Fibroblast of skin of right quadriceps (primary cell): ENCODE measurements at places on chromosomes 11 and 22.
A peak's percentile ranks its signal among the peaks of the same experiment; 100 is the strongest.

DNA sequence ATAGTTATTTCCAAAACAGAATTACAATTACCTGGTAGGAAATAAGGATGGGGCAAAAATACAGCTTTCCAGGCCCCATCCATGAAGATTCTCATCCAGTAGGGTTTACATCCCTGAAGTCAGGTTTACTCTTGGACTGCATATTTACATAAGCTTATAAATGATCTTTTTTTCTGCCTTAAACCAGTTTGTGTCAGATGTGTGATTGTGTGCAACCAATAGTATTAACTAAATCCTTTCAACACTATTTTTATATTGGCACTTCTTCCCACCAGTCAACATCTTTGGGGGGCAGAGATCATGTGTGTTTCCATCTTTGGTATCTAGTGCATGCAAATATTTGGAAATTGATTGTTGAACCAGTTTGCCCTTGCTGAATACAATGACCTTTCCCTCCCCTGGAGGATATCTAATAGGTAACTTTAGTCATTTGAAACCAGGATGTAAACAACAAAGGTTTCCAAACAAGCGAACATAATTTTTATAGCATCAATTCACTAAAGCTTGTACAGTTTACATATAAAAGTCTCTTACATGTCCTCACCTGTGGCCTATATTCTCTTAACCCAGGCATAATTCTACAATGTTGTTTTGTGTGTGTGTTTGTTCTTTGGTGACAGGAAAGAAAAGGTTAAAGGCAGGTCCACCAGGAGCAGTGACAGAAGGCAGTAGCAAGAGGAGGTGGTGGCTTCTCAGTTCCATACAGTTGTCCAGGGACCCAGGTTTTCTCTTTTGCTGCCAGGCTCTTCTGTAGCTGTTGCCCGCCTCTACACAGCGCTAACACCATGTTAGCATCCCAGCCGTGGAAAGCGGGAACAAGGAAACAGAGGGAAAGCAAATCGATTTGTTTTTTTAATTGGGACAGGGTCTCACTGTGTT is 1.7 kb upstream of the ME3 start:
- DNase-seq, result no peak

GRCh38 chr22:41816241-41816640 is 15.8 kb downstream of the CCDC134 start:
- no peak for DNase-seq

DNA sequence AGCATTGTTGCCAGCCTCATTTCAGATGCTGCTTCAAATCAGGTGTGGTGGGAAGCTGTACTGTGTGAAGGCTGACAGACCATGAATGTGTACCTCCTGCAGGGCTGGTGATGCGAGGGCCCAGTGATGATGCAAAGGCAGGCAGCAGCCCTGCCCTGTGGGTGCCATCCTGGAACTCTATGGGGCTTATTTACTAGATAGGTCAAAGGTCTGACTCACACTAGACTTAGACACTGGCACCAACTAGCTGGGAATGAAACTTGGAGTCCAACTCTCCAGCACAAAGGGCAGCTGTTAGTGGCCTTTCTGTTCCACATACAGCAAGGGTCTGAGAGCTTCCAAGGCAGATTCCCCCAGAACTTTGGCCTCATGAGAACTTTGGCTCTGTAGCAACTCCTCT is 138.4 kb downstream of the TTC17 start:
- no peak for DNase-seq

GRCh38 chr22:34973016-34973415 is 92.9 kb upstream of the ISX start:
- no peak for DNase-seq

DNA sequence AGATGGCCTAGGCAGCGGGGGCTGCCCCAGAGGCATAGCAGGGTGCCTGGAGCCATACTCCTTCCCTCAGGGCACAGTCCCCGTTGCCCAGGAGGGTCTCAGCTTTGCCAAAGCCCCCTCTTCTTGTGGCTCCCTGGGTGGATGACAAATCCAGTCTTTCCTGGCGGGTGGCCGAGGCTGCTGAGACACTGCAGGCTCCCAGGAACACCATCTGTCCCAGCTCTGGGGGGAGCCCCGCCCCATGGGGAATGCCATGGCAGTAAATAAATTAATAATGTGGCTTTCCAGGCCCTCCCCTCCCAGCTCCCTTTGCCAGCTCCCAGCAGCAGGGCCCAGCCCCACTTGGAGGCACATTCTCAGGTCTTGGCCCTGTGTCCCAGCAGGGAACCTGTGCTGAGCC is 45.0 kb downstream of the PDE2A start:
- DNase-seq, result no peak

- DNase-seq, result peak; percentile 97
Observed at GRCh38 chr11:122140500-122140899, 24.5 kb upstream of the BLID start.

GRCh38 chr11:3165152-3165705 is at the start of gene OSBPL5:
Gene OSBPL5 (minus strand): TSS chr11:3165310. CDS start chr11:3129148, 36,162 bp downstream.
- DNase-seq, result peak; percentile 72

DNA sequence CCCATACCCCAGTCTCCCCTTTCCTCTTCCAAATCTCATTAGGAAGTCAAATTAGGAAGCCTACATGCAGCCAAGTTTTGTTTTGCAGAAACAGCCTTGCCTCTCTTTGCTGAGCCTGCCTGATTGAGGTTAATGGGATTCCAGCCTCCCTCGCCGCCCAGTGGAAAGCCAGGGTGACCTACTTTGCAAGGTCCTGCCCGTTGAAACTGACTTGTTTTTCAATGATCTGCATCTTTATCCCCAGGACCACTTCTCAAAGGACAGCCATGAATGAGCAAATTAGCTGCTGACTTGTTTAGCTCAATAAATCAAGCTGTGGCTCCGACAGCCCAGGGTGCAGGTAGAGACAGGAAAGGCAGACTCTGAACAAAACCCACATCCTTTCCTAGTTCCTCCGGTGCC is 110.4 kb downstream of the RRAS2 start:
- no peak for DNase-seq

DNA sequence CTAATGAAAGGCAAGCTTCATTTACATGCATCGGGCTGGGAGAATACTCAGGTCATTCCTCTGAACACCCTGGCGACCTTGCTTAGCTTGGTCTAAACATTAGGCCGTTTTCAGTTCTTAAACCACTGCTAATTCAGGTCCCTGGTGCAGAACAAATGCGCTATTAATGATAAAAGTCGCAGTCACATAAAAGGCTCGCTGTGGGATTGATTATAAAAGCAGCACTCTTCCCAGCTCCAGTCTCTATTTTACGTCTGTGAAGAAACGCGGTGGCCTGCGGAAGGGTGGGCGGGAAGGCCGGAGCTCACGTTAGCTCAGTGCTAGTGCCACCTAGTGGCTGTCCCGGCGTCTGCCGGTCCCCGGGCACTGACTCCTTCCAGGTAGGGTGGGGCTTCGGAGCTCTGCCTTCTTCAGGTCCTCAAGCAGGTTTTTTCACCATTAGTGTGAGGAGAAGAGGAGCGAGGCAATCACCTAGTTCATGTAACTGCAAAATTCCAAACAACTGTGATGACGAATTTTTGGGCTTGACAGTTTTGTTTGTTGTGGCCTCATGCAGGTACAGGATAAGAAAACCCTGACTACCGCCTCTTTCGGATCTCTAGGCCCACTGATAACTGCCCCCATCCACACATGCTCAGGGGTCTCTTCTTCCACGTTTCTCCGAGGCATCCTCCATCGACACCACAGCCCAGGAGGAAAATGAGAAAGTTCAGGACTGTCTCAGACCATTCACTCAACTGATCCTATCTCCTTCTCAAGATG is 66.5 kb upstream of the CLMP start:
- peak; percentile 71 for DNase-seq

- no peak for DNase-seq
Observed at GRCh38 chr11:4610258-4610935, 2.4 kb upstream of the TRIM68 start.

GRCh38 chr11:83951521-83951920 is 665.4 kb upstream of the CCDC90B start:
- DNase-seq, result peak; percentile 15

DNA sequence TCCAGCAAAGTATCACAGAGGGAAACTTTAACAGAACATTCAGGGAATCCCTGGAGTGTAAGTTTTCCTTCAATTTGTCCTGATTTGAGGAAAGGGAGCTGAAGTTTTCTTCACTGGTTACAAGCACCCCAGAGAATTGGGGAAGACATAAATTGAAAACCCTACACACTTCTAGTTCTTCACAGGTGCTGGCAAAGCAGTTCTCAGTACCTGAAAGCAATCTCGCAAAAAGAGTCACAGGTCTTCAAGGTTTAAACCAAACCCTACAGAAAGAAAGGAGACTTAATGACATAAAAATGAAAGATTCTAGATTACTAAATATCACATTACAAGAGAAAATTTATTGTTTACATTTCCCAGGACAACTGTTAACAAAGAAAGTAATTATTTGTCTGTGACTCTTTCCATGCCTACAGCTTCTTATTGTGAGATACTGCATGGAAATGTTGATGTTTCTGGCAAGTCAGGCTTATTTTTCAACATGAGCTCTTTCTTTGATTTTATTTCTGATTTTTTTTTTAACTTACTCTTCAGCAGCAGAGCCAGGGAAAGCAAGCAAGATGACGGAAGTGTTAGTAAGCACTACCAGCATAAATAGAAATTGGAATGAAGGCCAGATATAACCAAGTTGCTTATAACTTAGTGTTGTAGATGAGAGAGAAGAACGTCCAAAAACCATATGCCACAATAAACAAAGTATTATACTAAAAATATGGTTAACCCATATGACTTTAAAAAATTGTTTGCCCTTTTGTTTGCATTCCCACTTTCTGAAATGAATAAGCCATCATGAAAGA is 44.1 kb downstream of the FANCF start:
- DNase-seq, result no peak

DNA sequence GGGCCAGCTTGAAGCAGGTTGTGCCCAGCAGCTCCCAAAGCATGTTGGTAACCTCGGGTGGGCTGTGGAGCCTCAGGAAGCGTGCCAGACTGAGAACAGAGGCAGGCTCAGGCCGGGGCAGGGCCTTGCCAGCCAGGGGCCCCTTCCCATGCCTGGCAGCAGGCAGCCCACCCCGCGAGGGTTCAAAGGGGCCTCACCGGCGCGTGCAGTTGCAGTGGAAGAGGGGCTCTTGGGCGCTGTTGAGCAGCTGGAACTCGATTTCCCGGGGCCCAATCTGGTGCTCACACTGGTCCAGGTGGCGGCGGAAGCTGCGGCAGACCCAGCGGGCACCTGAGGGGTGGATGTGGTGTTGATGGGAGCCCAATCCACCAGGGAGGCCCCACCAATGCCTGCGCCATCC is 3.6 kb downstream of the PLA2G3 start:
- no peak for DNase-seq

- no peak for DNase-seq
Observed at GRCh38 chr11:68826726-68827125, 15.0 kb downstream of the CPT1A start.

GRCh38 chr11:12698048-12698447 is 23.8 kb downstream of the TEAD1 start:
- DNase-seq, result no peak

- no peak for DNase-seq
Observed at GRCh38 chr11:47509077-47509536, 43.8 kb downstream of the CELF1 start.

GRCh38 chr11:63985812-63986155 is 454 bp upstream of the OTUB1 start:
- DNase-seq, result no peak

GRCh38 chr11:68911731-68912130 is 8.0 kb downstream of the IGHMBP2 start:
- DNase-seq, result no peak

DNA sequence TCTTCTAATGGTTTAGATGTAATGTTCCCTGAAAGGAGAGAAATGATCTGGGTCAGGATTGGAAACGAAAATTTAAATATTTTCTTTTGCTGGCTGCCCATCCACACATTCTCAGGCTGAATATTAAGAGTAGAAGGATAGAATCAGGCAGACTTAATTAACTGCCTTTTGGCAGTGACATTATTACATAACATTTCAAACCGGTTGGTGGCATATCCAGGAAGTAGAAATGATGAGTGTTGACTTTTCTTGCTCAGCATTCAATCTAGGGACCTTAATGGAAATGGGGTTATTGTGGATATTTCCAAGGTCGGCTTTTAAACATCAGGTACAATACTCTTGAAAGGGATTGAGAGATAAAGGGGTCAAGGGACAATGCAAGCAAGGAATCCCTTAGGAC is 677.4 kb upstream of the ARHGAP42 start:
- DNase-seq, result no peak

- DNase-seq, result peak; percentile 98
Observed at GRCh38 chr11:32213223-32213622, 122.3 kb downstream of the RCN1 start.

- no peak for DNase-seq
Observed at GRCh38 chr11:36352922-36353321, 56.8 kb downstream of the PRR5L start.

DNA sequence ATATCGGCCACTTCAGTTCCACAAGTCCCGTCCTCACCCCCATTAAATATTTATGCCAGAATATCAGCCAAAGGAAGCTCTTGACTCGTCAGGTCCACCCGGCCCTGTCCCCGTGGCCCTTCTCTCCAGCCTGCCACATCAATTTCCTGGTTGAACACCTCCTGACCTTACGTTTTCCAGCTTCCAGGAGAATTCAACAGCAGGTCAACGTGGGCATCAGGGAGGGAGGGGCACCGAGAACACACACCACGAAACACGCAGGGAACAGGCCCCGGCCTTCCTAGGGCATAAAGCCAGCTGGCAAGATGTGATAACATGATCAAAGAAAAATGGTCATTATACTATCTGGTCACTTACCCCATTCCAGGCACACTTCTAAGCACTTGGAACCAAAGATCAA is 15.3 kb downstream of the SULT4A1 start:
- DNase-seq, result no peak

- DNase-seq, result no peak
Observed at GRCh38 chr22:17388235-17388634, 19.0 kb downstream of the CECR2 start.

GRCh38 chr11:117498791-117499190 is 171.1 kb downstream of the CEP164 start:
- no peak for DNase-seq
